CD8-positive, alpha-beta memory T cell (primary cell): ENCODE measurements at places on chromosomes 6 and 20.

DNA sequence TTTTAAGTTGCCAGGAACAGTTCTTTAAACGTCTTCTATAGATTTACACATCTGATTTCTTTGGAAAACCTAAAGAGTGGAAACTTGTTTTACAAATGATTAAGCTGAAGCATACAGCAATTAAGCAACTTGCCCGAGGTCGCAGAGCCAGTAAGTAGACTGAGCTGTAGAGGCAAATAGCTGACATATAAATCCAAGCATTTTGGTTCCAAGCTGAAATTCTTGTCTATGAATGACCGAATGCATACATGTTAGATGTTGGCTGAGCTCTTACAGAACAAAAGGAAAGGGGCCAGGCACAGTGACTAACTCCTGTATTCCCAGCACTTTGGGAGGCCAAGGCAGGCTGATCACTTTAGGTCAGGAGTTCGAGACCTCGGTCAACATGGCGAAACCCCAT lies 101.8 kb upstream of the SGK1 start:
- no peak for DNase-seq

DNA sequence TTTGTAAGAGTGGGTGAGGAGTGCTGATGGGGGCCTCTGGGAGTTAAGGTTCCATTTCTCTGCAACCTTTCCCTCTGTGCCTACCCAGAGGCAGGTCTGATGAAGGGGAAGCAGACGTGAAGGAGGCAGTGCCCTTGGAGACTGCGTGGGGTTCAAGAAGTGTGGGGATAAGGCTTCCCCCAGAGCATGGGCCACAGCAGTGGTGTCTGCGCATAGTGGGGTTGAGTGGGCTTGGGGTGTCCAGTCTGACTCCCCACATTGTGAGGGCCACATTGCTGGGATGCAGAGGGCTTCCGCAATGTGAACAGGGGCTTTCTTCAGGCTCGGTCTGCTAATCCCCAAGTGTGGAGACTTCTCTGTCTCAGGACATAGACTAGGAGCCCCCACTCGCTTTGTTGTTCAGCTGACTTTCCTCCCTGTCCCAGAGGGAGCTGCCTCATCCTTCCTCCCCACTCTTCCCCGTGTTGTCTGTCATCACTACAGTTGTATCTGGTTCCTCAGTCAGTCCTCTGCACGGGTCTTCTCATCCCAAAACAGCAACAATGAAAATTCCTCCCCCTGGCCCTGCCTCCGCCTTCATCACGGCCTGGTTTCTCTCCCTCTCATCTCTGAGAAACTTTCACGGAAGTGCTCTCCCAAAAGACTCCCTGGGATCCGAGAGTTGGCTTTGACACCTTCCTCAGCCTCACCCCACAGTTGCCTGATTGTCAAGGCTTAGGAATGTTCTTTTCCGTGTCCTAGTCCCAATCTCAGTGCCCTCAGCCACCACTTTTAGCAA lies 2.8 kb downstream of the EBF4 start:
- DNase-seq, result no peak

DNA sequence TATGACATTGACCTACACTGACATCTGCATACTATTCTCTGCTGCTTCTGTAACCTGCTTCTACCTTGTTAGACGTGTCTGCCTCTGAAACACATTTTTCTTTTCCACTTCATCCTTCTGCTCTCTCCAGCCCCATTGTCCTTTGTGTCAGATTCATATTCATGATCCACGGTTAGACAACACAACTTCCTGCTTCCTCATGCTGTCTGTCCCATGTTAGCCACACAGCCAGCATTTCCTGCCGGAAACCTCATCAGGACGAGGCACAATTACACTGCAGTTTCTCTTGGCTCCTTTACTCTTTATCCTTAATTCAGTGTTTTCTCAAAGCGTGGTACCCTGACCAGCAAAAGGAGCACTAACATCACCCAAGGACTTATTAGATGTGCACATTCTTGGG lies 150.2 kb downstream of the TBC1D7 start:
- DNase-seq, result no peak

- DNase-seq, result no peak
Observed at GRCh38 chr6:80196906-80197305, 90.4 kb downstream of the BCKDHB start.
